ENCODE measurements at places on chromosomes 5 and 9. TPM values are rescaled to one million over a fixed set of nuclear protein-coding genes. Genes with fewer than 3 reads are reported as not detected.

The PCDHAC2 gene
- 3.9 TPM for total RNA-seq

The MYORG gene
- total RNA-seq, result 6.4 TPM

The CCL28 gene
- total RNA-seq, result 0.03 TPM

The SPATA31A3 gene
- not detected for total RNA-seq

The KLF9 gene
- 2.9 TPM for total RNA-seq

The STARD4 gene
- 6.4 TPM for total RNA-seq

The TIMD4 gene
- 1.4 TPM for total RNA-seq

The CKMT2 gene
- total RNA-seq, result not detected

The ABHD17B gene
- total RNA-seq, result 15.3 TPM

The GRHPR gene
- total RNA-seq, result 162 TPM

The CDKN2B gene
- not detected for total RNA-seq

The MYMK gene
- total RNA-seq, result not detected

The TSSK1B gene
- not detected for total RNA-seq

The OSMR gene
- 47.0 TPM for total RNA-seq

The CAVIN4 gene
- total RNA-seq, result 0.29 TPM

The ABITRAM gene
- total RNA-seq, result 22.3 TPM

The TMEM171 gene
- total RNA-seq, result 6.6 TPM

The OGN gene
- not detected for total RNA-seq

The PCDHA8 gene
- not detected for total RNA-seq

The CYLC2 gene
- not detected for total RNA-seq

The RNF208 gene
- 1.9 TPM for total RNA-seq

The SSBP2 gene
- total RNA-seq, result 12.7 TPM

The S1PR3 gene
- 96.4 TPM for total RNA-seq

The NOXA1 gene
- 1.7 TPM for total RNA-seq

The ZFP2 gene
- total RNA-seq, result 0.06 TPM

The PCDHB7 gene
- total RNA-seq, result not detected

The RANBP17 gene
- total RNA-seq, result 2.4 TPM

The TAF1L gene
- total RNA-seq, result not detected

The CDH6 gene
- total RNA-seq, result 0.09 TPM

The APC gene
- total RNA-seq, result 9.1 TPM

The OR1J2 gene
- total RNA-seq, result not detected

The ELOVL7 gene
- total RNA-seq, result 12.1 TPM

The ZNF883 gene
- 0.85 TPM for total RNA-seq

The C9orf78 gene
- 48.1 TPM for total RNA-seq

The CDC42SE2 gene
- 28.9 TPM for total RNA-seq

The PCDHB15 gene
- total RNA-seq, result 0.09 TPM

The C8G gene
- total RNA-seq, result 1.7 TPM

The KIF12 gene
- 2.0 TPM for total RNA-seq

The PDGFRB gene
- total RNA-seq, result 0.74 TPM

The FOXE1 gene
- total RNA-seq, result 3.5 TPM

Data from A549 treated with Hydrocortisone at 1 μM for 4 hours (cell line).